ENCODE measurements at places on chromosomes 11 and 22.

DNA sequence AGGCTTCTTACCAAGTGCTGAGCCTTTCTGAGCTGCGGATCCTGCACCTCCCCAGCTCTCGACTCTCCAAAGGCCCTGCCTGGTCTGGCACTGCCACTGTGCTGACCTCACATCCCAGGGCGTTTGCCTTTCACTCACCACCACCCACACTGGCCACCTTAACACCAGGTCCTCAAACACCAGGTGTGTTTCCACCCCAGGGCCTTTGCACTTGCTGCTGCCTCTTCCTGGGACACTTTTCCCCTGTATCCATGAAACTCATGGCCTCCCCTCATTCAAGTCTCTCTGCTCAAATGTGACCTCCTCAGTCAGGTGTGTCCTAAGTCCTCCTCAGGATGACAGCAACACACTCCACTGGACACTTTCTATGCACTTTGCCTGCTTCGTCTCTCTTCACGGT is 51.4 kb upstream of the ANO1 start:
- no peak for DNase-seq

- no peak for DNase-seq
Observed at GRCh38 chr11:93054881-93055280, 85.4 kb downstream of the MTNR1B start.

DNA sequence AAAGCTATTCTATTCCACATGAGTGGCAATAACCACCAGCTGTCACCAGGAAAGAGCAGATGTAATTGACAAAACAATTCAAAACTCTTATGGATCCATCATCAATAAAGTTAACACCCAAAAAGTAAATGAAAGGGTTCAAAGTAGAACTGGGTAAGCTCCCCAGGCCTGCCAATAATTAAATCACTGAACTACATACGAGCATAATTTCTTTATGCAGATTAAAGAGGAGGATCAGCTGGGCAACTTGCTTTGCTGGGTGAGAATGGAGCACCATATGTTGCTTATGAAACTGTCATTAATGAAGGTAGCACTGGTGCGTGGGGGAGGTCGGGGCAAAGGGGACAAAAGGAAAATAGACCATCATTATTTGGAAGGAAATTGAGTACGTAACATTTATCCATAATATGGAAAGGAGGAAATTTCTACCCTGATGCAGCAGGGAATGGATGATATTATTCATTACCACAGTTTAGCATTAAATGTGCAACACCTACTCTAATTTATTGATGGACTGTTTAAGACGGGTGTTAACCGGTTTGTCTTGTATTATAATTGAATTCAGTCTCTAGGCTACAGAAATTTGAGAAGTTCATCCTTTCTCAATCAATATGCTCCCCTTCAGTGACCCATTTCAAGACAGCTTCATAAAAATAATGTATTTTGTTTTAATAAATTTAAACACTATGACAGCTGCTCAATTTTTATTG is 315.9 kb downstream of the CADM1 start:
- DNase-seq: no peak

- DNase-seq: no peak
Observed at GRCh38 chr22:42701694-42702093, 19.0 kb downstream of the A4GALT start.

DNA sequence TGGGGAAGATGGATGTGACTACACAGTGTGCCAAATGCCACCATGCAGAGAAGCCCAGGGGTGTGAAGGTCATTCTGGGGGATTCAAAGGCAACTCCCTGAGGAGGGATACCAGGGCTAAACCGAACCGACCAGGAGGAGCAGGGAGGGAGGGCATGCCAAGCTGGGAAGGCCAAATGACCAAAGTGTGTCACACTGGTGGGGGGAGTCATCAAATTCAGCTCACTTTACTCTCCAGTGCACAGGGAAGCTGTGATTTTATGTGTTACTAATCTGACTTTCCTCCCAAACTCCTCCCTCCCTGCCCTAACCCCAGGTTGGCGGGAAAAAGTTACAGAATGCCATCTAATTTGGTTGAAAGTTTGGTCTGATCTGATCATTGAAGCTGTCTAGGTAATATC is 29.7 kb upstream of the TSKU start:
- DNase-seq: no peak

GRCh38 chr22:29145321-29146072 is 60.2 kb upstream of the EMID1 start:
- no peak for DNase-seq

GRCh38 chr11:118918128-118918685 is 7.5 kb downstream of the BCL9L start:
- DNase-seq: peak; percentile 47

- no peak for DNase-seq
Observed at GRCh38 chr11:119319700-119320239, 2.8 kb upstream of the MCAM start.

DNA sequence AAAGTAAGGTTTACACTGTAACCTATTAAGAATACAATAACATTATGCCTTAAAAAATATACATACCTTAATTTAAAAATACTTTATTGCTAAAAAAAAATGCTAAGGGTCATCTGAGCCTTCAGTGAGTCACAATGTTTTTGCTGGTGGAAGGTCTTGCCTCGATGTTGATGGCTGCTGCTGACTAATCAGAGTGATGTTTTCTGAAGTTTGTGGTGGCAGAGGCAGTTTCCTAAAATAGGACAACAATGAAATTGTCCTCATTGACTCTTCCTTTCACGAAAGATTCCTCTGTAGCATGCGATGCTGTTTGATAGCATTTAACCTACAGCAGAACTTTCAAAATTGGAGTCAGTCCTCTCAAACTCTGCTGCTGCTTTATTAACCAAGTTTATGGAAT is 97.6 kb downstream of the FAT3 start:
- DNase-seq: no peak

All from activated gamma-delta T cell treated with Interleukin-2 at 50 U/mL for 16 hours (primary cell).